HCT116 (cell line): ENCODE measurements at places on chromosomes 5 and 9.

DNA sequence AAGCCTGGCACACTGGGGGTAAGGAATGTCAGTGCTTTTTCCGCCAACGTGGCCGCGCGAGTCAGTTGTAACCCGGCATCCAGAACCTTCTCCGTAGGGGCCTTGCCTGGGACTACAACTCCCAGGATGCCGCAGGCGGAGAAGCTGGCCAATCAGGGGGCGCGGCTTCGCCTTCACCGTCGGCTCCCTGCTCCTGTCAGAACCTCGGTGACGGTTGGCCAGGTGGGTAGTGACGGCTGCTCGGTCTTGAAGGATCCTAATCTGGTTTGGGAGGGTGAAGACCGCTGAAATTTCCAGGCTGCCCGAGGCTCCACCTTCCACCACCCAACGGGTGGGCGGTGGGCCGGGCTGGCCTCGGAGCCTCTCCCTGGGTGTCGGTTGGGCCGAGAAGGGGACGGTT lies at the start of gene C5orf58:
Gene C5orf58 (plus strand): TSS at position 200 of the 400 bp plus-strand sequence. CDS start 1,992 bp downstream, outside the sequence.
- no peak for DNase-seq

- no peak for DNase-seq
Measured at GRCh38 chr9:26308328-26308727, 584.3 kb downstream of the CAAP1 start.

- DNase-seq = no peak
Measured at GRCh38 chr9:38018958-38019602, 49.9 kb downstream of the SHB start.

DNA sequence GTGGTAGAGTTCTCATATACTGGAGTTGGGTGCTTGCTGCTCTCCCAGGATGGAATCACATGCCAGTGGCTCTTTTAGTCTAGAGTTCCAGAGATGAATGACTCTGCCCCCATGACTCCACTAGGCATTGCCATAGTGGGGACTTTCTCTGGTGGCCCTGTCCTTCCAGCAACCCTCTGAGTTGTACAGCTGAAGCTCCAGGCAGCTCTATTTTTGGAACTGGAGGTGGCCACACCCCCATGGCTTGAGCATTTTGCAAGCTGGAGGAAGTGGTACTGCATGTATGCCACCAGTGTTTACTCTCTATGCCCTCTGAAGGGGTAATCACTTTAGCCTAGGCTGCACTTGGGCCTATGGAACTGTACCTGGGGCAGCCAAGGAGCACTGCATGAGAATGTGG lies 112.6 kb downstream of the RANBP17 start:
- no peak for DNase-seq

DNA sequence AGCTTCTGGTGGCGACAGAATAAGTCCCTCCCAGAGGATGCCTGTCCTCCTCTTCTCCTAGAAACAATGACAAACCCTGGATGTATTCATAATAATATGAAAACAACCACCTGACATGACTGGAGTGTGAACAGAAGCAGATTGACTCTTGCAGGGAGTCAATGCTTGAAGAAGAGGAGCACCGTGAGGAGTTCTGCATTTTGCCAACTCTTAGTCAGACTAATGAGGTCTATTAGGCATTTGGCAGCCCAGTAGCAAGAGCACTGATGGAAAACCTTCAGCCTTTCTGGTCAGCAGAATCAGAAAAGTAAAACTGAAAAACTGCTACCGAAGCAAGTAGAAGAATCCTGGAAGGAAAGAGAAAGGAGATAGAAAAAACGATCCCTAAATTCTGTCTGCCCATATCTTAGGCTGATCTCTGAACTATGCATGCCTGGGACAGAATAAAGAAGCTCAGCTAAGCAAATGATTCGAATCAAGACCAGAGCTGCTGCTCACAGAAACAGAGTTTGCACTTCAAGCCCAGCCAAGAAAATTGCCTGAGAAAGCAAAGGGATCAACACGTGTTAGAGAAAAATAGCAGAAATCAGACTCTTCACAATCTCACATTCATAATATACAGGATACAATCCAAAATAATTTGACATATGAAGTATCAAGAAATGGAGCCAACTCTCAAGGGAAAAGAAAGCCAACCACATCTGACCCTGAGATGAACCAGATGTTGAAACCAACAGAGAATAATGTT lies 69.5 kb upstream of the OSMR start:
- no peak for DNase-seq

- DNase-seq = no peak
Measured at GRCh38 chr9:137946993-137947392, 69.4 kb downstream of the CACNA1B start.

GRCh38 chr5:87121304-87122150 lies 146.2 kb upstream of the RASA1 start:
- peak; percentile 71 for DNase-seq

DNA sequence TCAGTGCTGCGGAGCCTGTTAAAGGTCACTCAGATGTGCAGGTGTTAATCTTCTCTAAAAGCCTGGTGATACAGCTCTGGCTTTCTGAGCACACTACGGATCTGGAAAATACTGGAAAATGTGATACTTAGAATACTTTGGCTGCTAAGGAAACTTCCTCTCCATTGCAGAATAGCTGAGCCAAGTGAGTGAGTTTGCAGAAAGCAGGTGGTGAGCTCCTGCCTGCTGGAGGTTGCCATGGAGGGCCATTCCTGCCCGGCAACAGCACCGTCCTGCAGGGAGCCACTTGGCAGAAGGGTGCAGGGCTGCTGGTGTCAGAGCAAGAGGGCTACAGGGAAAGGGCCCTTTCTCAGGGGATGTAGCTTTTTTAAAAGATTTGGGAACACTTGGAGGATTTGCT lies 40.7 kb downstream of the SECISBP2 start:
- no peak for DNase-seq

- DNase-seq = no peak
Measured at GRCh38 chr5:132296412-132297016, 2.3 kb downstream of the SLC22A4 start.

DNA sequence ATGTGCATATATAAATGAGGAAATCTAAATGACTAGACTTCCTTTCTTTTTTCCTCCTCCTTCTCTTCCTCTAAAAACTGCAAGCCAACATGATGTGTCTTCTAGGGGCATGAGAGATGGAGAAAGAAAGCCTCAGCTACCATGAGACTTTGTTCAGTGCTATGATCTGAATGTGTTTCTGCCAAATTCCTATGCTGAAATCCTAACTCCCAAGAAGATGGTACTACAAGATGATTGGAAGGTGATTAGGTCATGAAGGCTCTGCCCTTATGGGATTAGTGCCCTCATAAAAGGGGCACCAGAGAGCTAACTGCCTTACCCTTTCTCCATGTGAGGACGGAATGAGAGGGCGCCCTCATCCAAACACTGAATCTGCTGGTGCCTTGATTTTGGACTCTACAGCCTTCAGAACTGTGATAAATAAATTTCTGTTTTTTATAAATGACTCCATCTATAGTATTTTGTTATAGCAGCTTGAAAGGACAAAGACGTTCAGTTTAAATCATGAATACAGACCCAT lies 72.2 kb upstream of the IL6ST start:
- no peak for DNase-seq

- DNase-seq = peak; percentile 39
Measured at GRCh38 chr5:172833686-172834414, at the start of gene ERGIC1. TSS of gene ERGIC1 (plus strand) at chr5:172834251. CDS start at chr5:172834414, 163 bp downstream.

- no peak for DNase-seq
Measured at GRCh38 chr5:132182359-132183040, 45.2 kb downstream of the P4HA2 start.

GRCh38 chr9:96554801-96555566 lies 64.7 kb downstream of the CDC14B start:
- no peak for DNase-seq
